ENCODE measurements at places on chromosomes 13 and 19.

GRCh38 chr19:46408664-46409039, 4.7 kb downstream of the CCDC8 start:
- DNase-seq = no peak

- DNase-seq = no peak
Observed at GRCh38 chr19:51799034-51799773, 4.2 kb downstream of the FPR3 start.

DNA sequence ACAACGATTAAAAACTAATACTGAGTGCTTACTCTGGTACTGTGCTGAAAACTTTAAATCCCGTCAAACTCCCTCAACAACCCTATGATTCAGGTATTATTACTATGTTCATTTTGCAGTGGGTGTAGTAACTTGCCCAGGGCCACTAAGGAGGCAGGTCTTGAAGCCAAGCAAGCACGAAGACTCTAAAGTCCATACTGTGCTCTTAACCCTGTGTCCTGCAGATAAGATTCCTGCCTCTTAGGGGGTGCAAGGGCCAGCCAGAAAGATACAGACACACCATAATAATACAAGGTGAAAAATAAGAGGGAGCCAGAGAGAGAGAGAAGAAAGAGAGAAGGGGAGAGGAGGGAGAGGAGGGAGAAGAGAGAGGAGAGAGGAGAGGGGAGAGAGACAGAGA, 95.5 kb downstream of the CDADC1 start:
- DNase-seq = no peak

DNA sequence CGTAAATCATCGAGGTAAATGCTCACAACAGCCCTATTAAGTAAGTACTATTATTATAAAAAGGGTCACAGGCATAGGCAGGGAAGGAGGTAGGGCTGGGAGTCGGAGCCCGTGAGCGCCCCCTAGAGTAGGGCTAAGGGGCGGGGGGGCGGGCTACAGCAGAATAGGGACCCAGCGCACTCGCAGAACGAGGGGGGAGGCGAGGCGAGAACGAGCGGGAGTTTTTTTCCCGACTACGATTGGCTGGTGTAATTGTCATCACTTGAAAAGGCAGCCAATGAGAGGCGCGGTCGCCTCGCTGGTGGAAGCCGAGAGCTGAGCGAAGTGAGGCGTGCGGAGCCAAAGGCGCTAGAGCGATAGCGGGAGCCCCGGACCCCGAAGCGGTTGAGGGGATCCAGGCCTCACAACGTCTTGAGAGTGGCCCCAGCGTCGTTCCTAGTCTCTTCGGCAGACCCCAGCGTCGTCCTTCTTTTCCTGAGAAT, 24.2 kb downstream of the KEAP1 start:
- DNase-seq = peak; percentile 86

DNA sequence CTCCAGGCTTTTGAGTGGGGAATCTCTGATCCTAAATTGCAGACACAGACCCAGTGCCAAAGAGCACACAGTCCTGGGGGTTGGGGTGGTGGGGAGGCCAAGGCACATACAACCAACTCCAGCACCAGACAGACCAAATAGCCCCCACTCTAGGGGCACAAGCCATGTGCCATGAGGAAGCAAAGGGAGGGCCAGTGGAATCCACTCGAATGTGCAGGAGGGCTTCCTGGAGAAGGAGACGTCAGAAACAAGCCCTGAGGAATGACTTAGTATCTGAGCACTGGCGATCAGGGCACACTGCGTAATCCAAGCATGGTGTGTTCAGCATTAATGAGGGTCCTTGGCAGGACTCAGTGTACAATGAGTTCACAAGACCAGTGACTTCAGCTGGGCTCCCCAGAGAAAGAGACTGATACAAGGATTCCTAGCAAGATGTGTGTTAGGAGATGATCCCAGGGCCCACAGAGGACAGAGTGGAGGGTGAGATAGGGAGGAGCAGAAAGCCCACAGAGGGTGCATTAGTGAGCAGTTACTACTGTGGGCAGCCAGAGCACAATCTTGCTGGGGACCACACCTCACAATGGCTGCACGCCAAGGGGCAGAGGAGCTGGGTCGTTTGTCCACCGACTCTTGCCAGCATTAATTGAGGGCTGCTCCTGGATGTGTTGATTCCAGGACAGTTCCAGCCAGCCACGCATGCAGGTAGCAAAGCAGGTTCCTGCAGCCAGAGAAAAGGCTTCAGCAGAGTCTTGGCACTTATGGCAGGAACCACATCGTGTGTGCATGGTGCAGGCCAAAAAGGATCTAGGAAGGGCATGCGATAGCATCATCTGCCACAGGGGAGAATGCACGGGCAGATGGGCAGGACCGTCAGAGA, 152.6 kb upstream of the VSTM2B start:
- DNase-seq = no peak

DNA sequence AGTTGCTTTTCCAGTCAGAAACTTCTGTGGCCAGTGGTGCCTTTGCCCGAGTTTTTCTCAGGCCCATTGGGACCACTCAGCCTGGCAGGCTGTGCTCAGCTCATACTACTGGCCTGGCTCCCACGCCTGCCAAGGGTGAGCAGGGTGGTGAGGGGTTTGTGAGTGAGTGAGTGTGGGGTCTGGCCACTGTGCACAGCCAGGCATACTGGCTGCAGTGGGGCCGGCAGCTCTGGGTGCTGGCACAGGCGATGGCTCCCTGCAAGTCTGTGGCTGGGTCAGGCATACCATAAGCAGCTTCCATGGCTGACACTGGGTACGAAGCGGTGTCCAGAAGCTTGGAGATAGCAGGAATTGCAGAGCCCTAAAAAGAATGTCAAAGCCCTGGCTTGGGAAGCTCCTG, 161.0 kb downstream of the SLITRK6 start:
- DNase-seq = no peak

- DNase-seq = no peak
Observed at GRCh38 chr19:50178320-50178719, 15.2 kb upstream of the IZUMO2 start.

- DNase-seq = no peak
Observed at GRCh38 chr19:2976609-2977000, 759 bp upstream of the TLE6 start.

GRCh38 chr13:42803563-42804204, 22.3 kb downstream of the FAM216B start:
- no peak for DNase-seq

GRCh38 chr19:1074544-1075283, 7.7 kb downstream of the ARHGAP45 start:
- DNase-seq = peak; percentile 84

GRCh38 chr13:50033725-50034124, 18.5 kb downstream of the KCNRG start:
- DNase-seq = no peak

- no peak for DNase-seq
Observed at GRCh38 chr13:104799152-104799551, 1732.9 kb upstream of the SLC10A2 start.

DNA sequence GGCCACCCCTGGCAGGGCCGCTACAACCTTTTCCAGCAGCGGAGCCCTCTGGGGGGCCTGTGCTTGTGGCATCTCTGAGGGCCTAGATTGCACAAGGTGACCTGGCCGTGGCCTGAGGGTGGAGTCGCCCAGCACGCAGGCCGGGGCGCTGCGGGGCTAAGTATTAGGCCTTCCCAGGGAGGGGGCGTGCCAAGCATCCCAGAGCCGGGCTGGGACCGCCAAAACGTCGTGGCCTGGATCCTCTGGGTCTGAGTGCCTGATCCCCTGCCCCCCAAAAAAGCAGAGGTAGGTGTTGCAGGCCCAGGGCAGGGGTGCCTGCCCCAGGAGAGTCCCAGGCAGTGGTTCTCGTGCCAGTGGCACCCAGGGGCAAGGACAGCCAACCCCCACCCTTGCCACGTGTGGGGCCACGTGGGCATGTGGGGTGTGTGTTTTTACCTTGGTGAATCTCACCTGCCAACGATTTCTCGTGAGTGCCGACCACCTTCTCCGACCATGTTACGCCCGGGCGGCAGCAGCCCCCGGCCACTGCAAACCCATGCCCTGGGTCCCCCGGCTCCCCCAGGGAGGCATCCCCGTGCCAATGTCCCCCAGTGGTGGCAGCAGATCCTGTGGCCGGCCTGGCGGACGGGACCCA, 12.6 kb upstream of the GNA15 start:
- no peak for DNase-seq

- DNase-seq = no peak
Observed at GRCh38 chr19:38409631-38410133, 6.8 kb downstream of the FAM98C start.

DNA sequence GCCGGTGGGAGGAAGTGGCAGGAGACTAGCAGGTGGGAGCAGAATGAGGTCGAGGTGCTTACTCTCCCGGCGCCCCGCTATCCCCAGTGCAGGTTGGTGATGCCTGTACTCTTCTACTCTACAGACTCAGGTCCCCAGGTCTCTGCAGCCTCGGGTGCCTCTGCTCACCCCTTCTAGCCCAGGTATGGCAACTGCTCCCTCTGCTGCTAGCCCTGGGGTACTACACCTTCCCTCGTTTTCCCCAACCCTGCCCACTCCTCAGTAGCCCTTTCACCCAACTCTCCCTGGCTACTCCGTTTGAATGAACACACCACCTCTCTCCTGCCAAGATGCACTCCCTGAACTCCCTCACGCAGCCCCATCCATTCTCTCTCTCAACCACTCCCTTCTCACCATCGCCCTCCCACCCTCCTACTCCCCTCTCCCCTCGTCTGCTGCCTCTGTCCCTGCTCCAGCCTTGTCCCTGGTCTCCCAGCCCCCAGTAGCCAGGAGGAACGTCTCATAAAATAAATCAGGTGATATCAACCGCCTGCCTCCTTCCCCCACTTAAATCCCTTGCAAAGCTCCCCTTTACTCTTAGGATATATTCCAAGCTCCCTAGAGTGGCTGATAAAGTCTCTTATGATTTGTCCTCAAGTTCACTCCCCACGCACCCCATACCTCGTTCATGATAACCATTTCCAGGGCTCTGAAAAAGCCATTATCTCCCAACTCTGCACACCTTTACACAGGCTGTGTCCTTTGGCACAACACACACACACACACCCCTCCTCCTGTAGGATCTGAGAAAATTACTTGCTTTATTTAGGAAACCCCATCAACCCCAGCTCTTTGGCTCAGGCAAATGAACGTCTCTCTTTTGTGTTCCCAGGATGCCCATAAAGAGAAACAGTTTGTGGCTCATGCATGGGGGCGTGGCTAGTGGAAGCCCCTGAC, 8.2 kb upstream of the MEIS3 start:
- peak; percentile 76 for DNase-seq

- DNase-seq = no peak
Observed at GRCh38 chr13:44434766-44435141, 61.1 kb downstream of the SERP2 start.

- DNase-seq = no peak
Observed at GRCh38 chr19:42282819-42283187, 13.8 kb downstream of the CIC start.

GRCh38 chr13:112759827-112760226, 70.0 kb downstream of the ATP11A start:
- DNase-seq = no peak

All from activated naive CD8-positive, alpha-beta T cell treated with anti-CD3 and anti-CD28 coated beads, Interleukin-2, amount 50 U/mL, for 24 hours (primary cell).